ENCODE measurements at places on chromosomes 3 and 15. TPM values are rescaled to one million over a fixed set of nuclear protein-coding genes. Genes with fewer than 3 reads are reported as not detected.

The GOLGA6D gene
- not detected for total RNA-seq

The SI gene
- total RNA-seq: not detected

The PLSCR5 gene
- total RNA-seq: not detected

The TM4SF4 gene
- total RNA-seq: 1.2 TPM

The AADAC gene
- total RNA-seq: 1.8 TPM

The DUOXA2 gene
- total RNA-seq: not detected

The CFAP100 gene
- total RNA-seq: not detected

The CD80 gene
- total RNA-seq: not detected

The GPR156 gene
- 0.23 TPM for total RNA-seq

The SLC24A5 gene
- not detected for total RNA-seq

The PEX5L gene
- total RNA-seq: not detected

The PLOD2 gene
- 88.5 TPM for total RNA-seq

The KBTBD8 gene
- 4.7 TPM for total RNA-seq

The KBTBD12 gene
- total RNA-seq: not detected

The GOLGA8S gene
- total RNA-seq: not detected

The SKOR1 gene
- total RNA-seq: under 0.01 TPM

The HHLA2 gene
- not detected for total RNA-seq

The TNFAIP8L3 gene
- total RNA-seq: 16.5 TPM

The PODXL2 gene
- total RNA-seq: 1.1 TPM

The FAM107A gene
- total RNA-seq: under 0.01 TPM

The SLC9C1 gene
- 0.70 TPM for total RNA-seq

The A4GNT gene
- total RNA-seq: not detected

The ZNF609 gene
- total RNA-seq: 50.5 TPM

The ATXN7 gene
- 6.3 TPM for total RNA-seq

The PP2D1 gene
- total RNA-seq: not detected

The NKIRAS1 gene
- total RNA-seq: 17.8 TPM

The SST gene
- total RNA-seq: not detected

The GOLGA8G gene
- not detected for total RNA-seq

The SPATA12 gene
- under 0.01 TPM for total RNA-seq

The NDN gene
- total RNA-seq: 35.7 TPM

The THPO gene
- total RNA-seq: 0.12 TPM

The RARRES1 gene
- total RNA-seq: 9.0 TPM

The CORO2B gene
- 11.2 TPM for total RNA-seq

The CDHR4 gene
- 1.3 TPM for total RNA-seq

The RTF1 gene
- 13.9 TPM for total RNA-seq

The SLC2A2 gene
- not detected for total RNA-seq

The PRR20G gene
- not detected for total RNA-seq

The TNNC1 gene
- 2.5 TPM for total RNA-seq

The STT3B gene
- 143 TPM for total RNA-seq

The GOLGA6B gene
- not detected for total RNA-seq

The MESP2 gene
- 1.6 TPM for total RNA-seq

The PLA2G4E gene
- total RNA-seq: not detected

The SFMBT1 gene
- total RNA-seq: 4.2 TPM

The NRG4 gene
- not detected for total RNA-seq

The BCHE gene
- 0.08 TPM for total RNA-seq

The EFHB gene
- 0.23 TPM for total RNA-seq

The CASR gene
- not detected for total RNA-seq

The HEG1 gene
- total RNA-seq: 63.1 TPM

Data from smooth muscle cell of the coronary artery (primary cell).